COR-L47 (cell line): ENCODE measurements at places on chromosomes 12 and 14.

DNA sequence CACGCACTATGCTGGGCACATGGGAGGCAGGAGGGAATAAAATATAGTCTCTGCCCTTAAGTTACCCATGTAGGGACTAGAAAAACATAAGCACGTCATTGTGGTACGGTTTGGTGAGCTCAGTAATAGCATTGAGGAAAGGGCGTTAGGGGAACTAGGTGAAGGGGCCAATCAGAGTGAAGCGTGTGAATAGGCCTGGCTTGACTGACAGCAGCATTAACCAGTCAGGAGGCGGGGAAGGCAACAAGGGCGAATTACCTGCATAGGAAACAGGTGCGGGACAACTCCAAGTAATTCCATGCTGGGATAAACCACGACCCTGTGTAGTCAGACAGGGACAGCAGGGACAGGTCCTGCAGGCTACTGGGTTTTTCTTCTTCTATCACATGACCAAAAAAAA is 107.7 kb downstream of the UNC79 start:
- DNase-seq, result peak; percentile 2

DNA sequence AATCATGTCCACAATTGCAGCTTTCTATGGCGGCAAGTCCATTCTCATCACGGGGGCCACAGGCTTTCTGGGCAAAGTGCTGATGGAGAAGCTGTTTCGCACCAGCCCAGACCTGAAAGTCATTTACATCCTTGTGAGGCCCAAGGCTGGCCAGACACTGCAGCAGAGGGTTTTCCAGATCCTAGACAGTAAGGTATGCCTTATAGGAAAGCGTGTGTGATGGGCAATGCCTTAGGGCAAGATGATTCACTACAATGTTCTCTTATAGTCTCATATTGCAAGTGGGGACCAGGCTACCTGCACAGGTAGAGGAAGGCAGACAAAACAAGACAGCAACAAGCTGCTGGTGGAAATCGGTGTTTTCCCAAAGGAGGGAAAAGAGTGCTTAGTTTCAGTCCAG is 110.5 kb downstream of the ERGIC2 start:
- no peak for DNase-seq

- DNase-seq, result no peak
Observed at GRCh38 chr12:3869865-3870264, 3.3 kb downstream of the PARP11 start.

DNA sequence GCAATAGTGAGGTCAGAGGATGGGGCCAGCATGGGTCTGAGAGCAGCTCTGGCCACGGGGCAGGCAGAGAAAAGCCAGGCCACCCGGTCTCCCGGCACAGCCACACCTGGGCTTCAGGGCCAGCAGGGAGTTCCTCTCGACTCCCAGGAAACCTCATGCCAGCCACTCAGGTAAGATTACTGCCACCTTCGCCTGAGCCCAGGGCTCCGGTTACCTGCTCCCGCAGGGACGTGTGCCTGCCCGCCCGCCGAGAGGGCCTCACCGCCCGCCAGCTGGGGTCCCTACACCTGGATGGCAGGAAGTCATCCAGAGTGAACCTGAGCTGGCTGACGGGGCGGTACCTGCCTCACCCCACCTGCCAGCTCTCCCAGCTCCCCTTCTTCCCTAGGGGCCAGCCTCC is 7.3 kb downstream of the JAG2 start:
- peak; percentile 92 for DNase-seq

- DNase-seq, result no peak
Observed at GRCh38 chr14:101796479-101796878, 35.0 kb downstream of the PPP2R5C start.

DNA sequence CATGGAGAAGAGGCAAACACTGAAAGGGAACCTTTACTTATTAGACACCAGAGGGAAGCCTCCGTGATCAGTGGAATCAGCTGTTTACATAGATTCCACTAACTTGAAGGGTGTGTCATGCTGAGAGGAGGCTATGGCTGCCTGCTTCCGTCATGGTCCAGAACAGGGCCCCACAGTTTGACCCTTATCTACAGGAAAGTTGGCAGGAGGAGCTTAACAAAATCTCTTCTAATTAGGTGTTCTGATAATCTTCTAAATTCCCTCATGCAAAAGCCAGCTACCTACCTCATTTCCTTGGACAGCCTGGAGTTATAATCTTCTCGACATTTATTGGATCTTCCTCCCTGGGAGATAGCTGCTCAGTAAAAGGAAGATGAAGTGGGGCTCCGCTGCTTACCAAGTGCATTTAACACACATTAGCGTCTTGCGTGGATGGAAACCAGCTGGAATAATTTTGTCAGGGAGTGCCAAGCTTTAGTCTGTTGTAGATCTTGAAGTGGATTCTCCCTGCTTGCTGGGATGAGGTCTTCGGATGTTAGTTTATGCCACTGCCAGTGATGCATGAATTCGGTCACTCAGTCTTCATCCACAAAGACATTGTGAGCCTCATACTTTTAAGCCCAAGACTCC is 171.0 kb downstream of the PAH start:
- DNase-seq, result no peak

DNA sequence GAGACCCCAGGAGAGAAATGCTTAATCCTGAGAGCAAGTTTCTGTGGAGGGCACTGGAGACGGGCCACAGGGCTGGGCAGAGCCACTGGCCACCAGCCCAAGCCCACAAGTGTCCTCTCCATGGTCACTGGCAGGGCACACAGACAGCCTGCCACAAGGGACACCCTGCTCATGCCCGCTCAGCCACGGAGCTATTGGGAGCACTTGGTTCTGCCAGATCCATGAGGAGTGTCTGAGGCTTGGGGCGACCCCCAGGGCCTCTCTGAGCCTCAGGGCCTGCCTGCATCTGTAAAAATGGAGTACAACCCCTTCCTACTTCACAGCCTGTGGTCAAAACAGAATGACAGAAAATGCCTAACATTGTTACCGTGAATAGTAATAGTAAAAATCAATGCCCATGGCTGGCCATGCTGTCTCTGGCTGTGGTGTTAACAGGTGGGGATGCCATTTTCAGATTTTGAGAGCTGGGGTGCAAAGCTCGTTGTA is 3.2 kb downstream of the PGF start:
- no peak for DNase-seq

DNA sequence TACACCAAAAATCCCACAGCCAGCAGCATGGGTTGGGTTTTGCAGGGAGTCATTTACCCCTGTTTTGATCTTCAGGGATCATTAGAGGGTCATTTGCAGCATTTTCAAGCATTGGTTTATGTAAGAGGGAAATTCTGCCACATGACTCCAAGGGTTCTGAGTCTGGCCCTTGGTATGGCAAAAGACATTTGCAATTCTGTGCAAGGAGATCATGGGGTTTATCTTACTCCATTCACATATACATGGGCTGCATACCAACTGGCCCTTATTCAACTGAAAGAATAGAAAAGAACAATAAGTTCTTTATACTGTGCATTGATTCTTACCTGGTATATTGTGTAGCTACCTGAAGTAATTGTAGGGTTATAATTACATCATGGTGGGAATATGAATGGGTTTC is 13.7 kb downstream of the SIX4 start:
- DNase-seq, result peak; percentile 4

- DNase-seq, result no peak
Observed at GRCh38 chr14:93195316-93195999, 10.3 kb downstream of the LYSET start.

DNA sequence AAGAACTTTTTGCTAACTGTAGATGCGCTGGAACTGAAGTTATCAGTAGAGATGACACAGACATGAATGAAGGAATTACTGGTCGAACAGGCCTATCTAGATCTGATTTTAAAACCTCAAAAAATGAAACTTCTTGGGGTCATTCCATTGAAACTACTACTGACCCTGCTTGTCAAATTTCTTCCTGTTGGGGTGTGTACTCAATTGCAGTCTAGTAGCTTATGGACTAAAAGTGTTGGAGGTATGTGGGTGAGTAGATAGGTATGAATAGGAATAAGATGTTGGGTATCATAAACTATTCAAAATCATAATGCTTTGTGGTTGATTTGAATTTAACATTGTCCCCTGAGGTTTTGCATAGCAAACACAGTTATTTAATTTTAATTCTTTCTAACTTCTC is 9.2 kb downstream of the APOLD1 start:
- DNase-seq, result no peak

DNA sequence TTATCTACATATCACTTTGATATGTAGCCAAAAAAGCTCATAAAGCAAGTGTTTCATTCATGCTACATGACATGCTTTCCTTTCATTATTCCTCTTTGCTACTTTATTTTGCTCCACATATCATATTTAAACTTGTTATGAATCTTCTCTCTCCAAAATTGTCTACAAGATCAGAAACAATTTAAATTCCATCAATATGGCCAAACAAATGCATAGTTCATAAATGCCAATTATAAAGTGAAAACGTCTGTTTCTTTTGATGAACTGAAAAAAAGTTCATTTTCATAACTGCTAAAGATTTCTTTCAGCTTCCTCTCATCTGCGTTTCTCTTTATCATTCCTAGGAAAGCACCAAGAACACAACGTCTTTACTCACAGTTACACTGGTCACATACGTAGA is 22.8 kb downstream of the USP44 start:
- DNase-seq, result no peak

- DNase-seq, result no peak
Observed at GRCh38 chr14:61438497-61438859, 117.1 kb downstream of the PRKCH start.

- DNase-seq, result peak; percentile 18
Observed at GRCh38 chr12:47686645-47687240, 19.1 kb downstream of the RPAP3 start.

DNA sequence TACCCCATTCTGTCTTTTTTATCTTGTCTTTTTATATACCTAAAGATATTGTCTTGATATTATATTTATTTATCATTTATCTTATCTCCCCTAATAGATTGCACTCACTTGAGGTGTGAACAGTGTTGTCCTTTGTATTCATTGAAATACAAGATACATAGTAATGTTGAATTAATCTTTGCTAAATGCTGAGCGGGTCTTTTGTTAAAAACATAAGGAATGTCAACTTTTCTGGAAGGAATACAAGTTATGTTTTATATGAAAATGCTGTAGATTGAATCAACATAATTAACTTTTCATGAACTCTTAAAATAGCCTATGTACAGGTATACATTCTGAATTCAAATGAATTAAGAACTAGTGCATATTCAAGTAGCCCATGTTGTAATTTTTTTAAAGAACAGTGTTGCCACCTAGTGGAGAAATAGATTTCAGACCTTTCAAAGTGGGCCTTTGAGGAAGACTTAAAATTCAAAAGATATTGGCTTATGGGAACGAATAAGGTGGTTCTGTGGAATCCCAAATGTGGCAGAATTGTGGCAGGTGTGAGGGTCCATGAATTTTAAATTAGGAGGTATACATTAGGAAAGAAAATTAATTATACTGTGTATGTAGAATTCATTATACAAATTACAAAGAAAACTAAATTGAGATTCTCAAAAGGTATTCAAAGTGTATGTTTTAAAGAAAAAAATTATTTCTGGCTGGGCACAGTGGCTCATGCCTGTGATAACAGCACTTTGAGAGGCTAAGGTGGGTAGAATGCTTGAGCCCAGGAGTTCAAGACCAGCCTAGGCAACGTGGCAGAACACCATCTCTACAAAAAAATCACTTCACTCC is 19.1 kb downstream of the BBOF1 start:
- DNase-seq, result peak; percentile 33

DNA sequence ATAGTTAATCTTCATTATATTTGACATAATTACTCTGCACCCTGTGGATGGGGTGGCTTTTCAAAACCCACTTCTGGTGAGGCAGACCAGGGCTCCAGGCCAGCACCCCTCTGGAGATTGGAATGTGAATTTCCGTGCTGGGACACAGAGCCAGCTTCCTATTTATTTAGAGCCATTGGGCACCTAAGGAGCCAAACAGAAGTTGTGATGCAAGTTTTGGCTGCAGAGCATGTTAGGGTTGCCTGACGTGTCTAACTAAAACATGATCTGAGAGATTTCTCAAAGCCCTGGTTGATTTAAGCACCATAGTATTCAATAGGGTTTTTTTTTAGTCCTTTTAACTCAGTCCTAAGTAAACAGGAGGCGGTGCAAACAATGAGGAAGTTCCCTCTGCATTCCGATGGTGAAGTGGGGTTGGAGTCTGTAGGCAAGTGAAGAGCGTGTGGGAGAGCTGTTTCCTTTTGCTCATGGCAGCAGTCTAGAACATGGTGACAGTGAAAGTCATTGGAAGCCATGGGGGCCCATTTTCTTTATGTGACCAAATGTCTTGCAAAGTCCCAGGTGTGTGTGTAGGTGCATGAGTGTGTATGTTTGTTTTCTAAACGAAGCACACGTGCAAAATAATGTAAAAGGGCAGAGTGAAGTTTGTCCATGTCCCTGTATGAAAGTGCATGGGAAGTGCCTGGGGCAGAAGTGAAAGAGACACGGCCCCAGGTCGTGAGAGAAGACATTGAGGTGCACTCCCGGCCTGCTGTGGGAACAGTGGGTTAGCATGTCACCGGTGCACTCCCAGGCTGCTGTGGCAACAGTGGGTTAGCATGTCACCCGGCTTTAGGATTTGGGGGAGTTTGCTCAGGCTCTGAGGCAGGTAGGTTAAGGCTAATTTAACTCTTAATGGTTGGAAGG is 117.7 kb downstream of the PRKCH start:
- no peak for DNase-seq

DNA sequence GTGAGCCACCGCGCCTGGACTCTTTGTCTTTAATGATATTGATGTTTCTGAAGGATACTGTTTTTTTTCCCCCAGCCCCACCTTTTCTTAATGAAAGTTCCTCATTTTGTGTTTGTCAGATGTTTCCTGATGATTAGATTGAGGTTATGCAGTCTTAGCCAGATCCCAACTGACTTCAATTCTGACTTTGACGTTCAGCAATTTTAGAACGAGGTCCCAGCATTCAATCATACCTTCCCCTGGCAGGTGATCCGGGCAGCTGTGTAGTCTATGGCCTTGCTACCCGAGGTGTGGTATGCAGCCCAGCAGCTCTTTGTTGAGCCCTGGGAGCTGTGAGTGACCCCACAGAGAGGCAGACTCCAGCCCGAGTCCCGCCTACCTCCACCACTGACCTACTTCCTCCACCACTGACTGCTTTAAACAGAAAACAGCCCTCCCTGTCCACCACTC is 82.7 kb downstream of the LGMN start:
- DNase-seq, result no peak

GRCh38 chr12:26001530-26001929 is 43.0 kb downstream of the RASSF8 start:
- no peak for DNase-seq

DNA sequence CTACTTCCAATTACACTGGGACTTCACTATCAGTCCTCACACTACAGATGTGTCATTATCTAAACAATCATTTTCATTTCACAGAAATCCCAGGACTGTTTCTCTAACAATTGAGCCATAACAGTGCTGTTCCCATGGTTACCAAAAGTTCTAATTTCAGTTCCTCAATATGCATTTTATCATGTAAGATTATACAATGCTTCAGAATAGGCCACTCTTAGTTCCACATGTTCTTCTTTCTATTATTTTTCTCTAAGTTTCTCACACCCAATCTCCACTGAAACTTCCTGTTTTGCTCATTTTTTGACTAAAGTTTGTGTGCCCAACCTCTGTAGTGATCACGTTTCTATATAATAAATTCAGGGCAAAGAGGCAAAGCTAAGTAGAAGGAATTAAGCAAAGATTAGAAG is 185.8 kb downstream of the DUSP6 start:
- no peak for DNase-seq

GRCh38 chr12:55548756-55549155 is 646 bp upstream of the OR6C4 start:
- DNase-seq, result no peak
